ENCODE measurements at places on chromosomes 12 and 14.

GRCh38 chr12:29008786-29009185 is 140.3 kb upstream of the FAR2 start:
- DNase-seq, result no peak

DNA sequence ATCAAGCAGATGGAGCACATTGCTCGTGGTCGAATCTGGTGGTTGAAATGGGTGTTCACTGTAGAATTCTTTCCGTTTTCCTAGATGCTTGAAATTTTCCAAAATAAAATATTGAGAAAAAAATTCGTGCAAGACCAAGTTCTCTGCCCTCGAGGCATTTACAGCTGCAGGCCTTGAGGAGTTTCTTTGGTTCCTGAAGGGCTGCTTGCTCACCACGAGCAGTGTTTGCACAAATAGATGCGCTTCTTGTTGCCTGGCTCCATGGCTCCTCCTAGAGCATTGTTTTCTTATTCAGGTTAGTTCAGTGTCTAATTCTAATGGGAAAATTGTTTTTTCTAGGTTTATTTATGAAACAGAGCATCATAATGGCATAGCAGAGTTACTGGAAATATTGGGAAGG is 74.5 kb upstream of the DYNC1H1 start:
- DNase-seq, result no peak

GRCh38 chr14:32823706-32824105 is 115.0 kb upstream of the NPAS3 start:
- DNase-seq, result no peak

DNA sequence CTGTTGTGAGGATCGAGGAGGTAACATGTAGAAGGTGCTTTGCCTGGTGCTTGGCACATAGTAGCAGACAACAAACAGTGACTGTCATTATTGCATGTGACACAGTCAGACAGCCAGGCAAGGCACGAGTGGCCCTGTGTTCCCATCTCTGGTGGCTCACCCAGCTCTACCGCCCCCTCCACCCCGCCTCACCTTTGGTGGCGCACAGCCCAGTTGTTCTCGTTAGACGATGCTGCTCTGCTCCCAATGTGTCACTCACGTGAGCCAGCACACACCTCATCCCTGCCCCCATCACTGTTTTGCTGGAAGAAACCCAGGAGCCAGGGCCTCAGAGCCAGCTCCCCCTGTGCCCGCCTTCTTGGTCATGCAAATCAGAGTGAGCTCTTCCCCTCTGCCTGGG is 113.3 kb downstream of the CALM1 start:
- no peak for DNase-seq

DNA sequence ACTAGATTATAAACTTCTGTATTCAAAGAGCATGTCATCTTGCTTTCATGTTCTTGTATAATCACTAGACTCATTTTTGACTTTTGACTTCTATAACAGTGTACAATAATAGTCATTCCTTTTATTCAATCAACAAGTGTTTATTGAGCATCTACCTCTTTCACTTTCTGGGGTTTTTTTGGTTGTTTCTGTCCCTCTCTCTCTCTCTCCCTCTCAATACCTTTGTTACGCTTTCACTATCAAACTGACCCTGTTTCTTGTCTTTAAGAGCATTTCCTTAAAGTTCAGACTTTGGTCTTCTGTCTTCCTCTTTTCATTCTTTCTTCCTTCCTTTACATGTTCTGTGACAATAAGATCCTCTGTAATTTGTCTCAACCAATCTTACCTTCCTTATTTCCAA is 49.5 kb downstream of the GPR137C start:
- no peak for DNase-seq

DNA sequence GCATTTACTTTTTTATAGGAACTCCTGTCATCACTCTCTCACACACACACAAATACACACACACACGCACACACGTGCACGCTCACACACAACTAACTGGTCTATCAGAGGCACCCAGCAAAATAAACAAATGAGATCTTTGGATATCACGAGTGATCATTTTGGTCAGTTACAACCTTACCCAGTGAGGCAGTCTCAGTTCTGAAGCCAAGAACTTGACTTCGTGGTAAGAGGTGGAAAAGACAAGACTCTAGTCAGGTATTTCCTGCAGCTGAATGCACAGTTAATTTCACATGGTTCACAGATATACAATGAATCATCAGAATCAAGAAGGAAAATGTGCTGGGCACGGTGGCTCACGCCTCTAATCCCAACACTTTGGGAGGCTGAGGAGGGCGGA is 39.4 kb downstream of the ATF7 start:
- DNase-seq, result no peak

All from activated T-helper 1 cell treated with anti-CD3 and anti-CD28 coated beads, Interleukin-2, amount 50 U/mL, for 16 hours (primary cell).